B cell (primary cell): ENCODE measurements at places on chromosomes 3 and 15.

GRCh38 chr15:42154956-42155355 lies 1.5 kb downstream of the PLA2G4F start:
- no peak for DNase-seq

- DNase-seq, result no peak
Measured at GRCh38 chr3:141530415-141530768, 43.6 kb downstream of the RASA2 start.

DNA sequence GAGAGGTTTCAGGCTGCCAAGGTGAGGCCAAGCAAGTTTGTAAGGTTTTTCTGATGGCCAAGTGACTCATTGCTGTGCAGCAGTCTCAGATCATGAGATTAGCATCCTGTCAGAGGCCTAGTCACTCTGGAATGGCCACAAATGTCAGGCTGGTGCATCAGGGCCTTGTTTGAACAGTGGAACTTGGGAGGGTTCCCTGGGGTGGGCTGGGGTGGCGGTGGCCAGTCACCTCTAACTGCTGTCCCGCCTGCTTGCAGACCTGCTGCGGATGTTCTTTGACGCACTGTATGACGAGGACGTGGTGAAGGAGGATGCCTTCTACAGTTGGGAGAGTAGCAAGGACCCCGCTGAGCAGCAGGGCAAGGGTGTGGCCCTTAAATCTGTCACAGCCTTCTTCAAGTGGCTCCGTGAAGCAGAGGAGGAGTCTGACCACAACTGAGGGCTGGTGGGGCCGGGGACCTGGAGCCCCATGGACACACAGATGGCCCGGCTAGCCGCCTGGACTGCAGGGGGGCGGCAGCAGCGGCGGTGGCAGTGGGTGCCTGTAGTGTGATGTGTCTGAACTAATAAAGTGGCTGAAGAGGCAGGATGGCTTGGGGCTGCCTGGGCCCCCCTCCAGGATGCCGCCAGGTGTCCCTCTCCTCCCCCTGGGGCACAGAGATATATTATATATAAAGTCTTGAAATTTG lies 2.8 kb upstream of the FAM131A start:
- DNase-seq, result peak; percentile 39

DNA sequence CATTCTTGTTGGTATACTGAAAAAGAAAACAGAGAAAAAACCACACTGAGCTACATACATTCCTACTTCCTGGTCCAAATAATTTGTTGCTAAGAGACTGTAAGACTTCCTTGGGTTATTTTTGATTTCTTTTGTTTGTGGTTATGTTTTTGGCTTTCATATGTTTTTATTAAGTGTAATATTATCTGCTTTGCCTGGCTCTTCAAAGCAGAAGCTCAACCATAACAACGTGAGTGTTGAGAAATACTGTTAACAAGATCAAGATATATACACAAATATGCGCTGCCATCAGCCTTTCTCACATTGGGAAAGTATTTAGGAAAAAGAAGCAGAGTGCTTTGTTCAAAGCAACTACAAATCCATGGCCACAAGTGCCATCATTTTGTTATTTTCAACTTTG lies 556.2 kb upstream of the CBLB start:
- DNase-seq, result no peak

GRCh38 chr3:124797426-124797945 lies 67.2 kb downstream of the UMPS start:
- DNase-seq, result no peak

- peak; percentile 54 for DNase-seq
Measured at GRCh38 chr3:141360888-141361598, 7.3 kb upstream of the ZBTB38 start.

GRCh38 chr3:100402891-100403290 lies 1.6 kb downstream of the LNP1 start:
- no peak for DNase-seq

GRCh38 chr3:47578691-47579632 lies at the start of gene CSPG5:
CSPG5 (minus strand) TSS chr3:47578865; CDS start chr3:47578693, 172 bp downstream.
- DNase-seq, result peak; percentile 55

GRCh38 chr3:142498397-142499180 lies 50.8 kb upstream of the XRN1 start:
- DNase-seq, result no peak

DNA sequence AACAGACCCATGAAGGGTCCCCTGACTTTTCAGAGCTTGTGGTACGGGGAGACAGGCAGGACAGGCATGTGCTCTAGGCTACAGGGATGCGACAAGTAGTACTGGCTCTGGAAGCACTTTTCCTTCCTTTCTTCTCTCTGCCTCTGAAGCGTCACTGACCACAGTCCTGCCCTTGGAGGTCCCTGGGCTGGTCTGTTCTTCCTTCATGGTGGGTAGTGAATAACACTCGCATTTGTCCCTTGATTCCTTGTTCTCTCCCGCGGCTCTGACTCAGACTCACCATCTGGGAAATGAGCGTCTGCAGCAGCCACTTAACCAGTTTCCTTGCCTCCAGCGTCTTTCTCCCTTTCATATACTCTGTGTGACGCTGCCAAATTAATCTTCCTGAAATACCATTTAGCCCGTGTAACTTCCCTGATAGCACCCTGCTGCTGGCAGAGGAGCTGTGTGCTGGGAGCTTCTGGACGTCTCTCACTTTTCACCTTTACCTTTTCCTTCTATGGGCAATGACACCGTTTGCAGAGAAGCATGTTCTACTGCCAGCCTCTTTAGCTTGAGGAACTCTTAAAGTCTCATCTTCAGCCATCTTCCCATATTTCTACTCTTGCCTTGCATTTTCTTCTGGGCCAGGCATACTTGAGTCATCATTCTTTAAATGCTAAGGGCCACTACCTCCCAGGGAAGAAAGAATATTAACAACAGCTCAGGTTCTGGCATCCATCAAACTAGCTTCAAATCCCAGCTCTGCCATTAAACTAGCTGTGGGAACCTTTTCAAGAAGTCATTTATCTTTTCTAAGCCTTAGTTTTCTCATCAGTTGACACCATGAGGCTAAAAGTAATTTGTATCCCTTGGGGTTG lies 33.6 kb downstream of the TMEM45A start:
- no peak for DNase-seq

DNA sequence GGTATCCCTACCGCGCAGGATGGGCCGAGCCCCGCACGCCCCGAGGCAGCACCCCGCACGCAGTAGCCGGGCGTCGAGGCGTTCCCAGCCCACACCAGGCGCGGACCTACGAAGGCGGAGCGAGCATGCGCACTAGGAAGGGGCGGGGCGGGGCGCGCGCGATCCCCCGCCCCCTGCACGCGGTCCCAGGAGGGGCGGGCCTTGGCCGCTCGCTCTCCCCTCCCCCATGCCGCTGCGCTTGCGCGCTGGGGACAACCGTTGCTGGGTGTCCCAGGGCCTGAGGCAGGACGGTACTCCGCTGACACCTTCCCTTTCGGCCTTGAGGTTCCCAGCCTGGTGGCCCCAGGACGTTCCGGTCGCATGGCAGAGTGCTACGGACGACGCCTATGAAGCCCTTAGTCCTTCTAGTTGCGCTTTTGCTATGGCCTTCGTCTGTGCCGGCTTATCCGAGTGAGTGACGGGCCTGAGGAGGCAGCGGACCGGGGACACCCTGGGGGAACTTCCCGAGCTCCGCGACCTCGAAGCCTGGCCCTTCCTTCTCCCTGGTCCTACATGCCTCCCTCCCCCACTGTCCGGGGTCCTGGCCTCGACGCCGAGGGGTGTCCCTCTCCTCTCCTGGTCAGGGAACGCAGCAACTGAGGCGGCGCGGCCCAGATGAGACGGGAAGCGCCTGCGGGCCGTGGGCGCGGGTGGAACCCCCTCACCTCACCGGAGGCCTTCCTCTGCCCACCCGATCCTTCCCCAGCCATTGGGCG lies at the start of gene SPESP1:
Gene SPESP1, plus strand, starts transcription at position 258 of the 755 bp plus-strand sequence. Its CDS starts 129 bp downstream, at position 387.
- peak; percentile 50 for DNase-seq

DNA sequence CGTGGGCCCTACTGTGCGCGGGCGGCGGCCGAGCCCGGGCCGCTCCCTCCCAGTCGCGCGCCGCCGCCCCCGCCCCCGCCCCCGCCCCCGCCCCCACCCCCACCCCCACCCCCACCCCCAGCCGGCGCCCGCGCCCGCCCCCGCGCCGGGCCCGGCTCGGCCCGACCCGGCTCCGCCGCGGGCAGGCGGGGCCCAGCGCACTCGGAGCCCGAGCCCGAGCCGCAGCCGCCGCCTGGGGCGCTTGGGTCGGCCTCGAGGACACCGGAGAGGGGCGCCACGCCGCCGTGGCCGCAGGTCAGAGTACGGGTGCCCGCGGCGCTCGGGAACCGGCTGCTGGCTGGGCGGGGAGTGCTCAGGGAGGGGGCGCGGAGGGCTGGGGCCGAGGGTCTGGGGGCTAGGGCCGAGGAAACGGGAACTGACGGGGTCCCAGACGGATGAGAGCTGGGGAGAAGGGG lies 1.1 kb upstream of the PPARG start:
- no peak for DNase-seq

DNA sequence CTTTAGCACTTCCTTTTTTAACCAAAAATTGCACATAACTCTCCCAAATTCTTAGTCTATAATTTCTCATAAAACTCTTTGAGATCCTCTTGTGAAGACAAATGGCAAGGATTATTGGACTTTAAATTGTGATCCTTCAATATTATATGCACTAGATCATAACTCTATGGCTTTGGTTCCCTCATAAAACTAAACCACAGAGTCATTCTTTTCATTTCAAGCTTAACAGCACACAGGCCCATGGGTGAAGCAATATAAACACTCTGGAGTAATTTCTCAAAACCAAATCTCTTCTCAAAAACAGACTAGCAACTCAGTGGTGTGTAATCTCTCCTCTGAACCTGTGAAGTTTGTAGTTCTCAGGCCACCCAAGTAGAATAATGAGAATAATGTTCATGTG lies 171.0 kb upstream of the NECTIN3 start:
- DNase-seq, result no peak

- DNase-seq, result no peak
Measured at GRCh38 chr15:98281130-98281529, 320.6 kb downstream of the ARRDC4 start.

DNA sequence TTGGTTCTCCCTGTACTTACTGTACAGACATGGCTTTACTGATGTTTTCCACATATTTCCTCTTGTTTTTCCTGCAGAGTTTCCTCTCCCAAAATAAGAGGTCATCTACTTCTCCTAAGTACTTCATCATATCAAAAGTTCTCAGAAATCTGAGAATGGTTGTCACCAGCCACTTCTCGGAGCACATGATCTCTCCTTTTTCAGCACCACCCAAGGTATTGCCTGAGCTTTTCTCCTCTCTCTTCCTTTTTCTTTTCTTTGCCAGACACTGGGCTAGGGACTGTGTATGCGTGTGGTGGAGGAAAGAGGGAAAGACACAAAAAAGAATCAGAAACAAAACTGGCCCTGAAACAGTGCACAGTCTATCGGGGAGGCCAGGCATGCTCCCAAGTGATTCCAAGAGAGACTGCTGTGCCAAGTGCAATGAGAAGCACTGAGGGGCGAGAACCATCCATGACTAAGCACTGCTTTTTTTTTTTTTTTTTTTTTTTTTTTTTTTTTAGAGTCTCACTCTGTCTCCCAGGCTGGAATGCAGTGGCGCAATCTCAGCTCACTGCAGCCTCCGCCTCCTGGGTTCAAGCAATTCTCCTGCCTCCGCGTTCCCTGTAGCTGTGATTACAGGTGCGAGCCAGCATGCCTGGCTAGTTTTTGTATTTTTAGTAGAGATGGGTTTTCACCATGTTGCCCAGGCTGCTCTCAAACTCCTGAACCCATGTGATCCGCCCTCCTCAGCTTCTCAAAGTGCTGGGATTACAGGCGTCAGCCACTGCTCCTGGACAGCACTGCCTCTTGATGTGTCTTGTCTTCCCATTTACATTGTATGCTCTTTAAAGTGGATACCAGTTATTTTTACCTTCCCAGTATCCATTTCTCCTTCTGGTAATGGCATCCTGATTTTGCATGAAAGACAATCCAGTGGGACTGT lies 194.0 kb upstream of the FEZF2 start:
- no peak for DNase-seq

- peak; percentile 89 for DNase-seq
Measured at GRCh38 chr3:72082186-72082715, 297.3 kb upstream of the PROK2 start.

- no peak for DNase-seq
Measured at GRCh38 chr3:122497425-122497824, 17.3 kb downstream of the KPNA1 start.

DNA sequence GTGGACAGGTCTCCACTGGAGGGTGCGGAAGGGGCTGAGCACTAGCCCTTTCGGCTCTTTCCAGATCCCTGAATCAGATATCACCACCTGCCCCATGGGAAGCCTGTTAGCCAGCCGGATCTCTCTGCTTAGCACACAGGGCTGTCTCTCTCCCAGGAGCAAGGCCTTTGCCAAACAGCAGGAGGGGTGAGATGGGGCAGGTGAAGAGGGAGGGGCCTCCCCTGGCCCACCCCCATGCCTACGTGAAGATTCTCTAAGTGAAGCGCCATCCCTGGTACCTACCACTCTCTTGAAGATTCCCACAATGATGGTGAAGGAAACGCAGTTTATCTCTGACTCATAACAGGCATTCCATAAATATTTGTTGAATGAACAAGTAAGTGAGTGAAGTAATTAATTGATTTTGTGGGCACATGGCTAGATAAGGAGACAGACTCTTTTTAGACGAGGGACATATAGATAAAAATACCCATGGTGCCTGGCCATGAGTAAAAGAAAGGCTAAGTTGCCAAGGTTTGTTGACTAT lies 19.6 kb upstream of the HCN4 start:
- no peak for DNase-seq

- no peak for DNase-seq
Measured at GRCh38 chr15:96771035-96771434, 440.5 kb downstream of the NR2F2 start.

- no peak for DNase-seq
Measured at GRCh38 chr15:90400005-90400758, 12.1 kb downstream of the IQGAP1 start.

GRCh38 chr3:58092521-58092920 lies 84.3 kb downstream of the FLNB start:
- DNase-seq, result no peak

DNA sequence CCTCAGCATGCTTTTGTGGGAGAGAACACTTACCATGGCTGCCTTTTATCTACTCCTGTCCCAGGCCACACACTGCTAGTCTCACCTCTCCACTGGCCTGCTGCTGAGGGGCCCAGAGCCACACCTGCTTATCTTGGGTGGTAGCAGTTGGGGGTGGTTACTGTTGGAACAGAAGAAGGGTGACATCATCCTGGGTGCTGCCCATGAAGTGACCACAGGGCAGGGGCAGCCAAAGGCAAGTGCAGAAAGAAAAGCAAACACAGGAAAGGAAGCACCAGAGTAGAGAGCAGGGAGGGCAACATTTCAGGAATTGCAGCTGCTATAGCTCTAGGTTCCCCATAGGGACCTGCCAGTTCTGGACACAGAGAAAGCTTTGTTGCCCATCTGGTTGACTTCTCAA lies 345.2 kb downstream of the VPS13C start:
- DNase-seq, result no peak

GRCh38 chr15:62474771-62475124 lies 309.7 kb upstream of the C2CD4B start:
- no peak for DNase-seq

DNA sequence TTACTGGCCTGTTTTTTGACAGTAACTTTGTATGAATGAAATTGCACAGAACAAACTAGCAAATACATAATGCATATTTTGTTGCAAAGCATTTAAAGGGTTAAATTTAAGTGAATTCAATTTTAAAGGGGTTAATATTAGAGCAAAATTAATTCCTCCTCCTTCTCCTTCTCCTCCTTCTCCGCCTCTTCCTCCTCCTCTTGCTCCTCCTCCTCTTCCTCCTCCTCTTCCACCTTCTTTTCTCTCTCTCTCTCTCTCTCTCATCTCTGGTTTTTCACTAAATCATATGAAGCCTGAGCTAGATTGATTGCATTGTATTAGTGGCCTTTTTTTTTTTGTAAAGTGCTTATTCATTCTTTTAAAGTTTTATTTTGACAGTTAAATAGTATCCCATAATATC lies 154.5 kb downstream of the THRB start:
- DNase-seq, result no peak

GRCh38 chr3:87318617-87319021 lies 42.2 kb upstream of the POU1F1 start:
- no peak for DNase-seq

- DNase-seq, result no peak
Measured at GRCh38 chr15:65408324-65409035, 14.3 kb downstream of the IGDCC4 start.
